Fibroblast of villous mesenchyme (primary cell): ENCODE measurements at places on chromosomes 13 and 19. TPM values are rescaled to one million over a fixed set of nuclear protein-coding genes. Genes with fewer than 3 reads are reported as not detected.

Gene RBM42
- total RNA-seq, result 41.0 and 54.1 TPM in 2 replicates

DNA sequence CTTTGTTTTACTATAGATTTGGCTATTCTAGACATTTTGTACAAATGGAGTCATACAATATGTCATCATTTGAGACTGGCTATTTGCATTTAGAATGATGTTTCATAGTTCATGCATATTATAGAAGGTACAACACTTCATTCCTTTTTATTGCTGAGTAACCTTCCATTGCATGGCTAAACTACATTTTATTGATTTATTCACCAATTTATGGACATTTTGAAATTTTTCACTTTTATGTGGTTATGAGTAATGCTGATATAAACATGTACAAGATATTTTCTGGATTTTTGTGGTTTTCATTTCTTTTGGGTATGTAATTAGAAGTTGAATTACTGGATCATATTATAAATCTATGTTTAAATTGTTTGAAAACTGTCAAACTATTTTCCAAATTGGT, 710.3 kb upstream of the SLITRK5 start:
- no peak for DNase-seq

Gene WDR87
- total RNA-seq, result not detected in 2 replicates

Gene TBXA2R
- 4.3 and 4.8 TPM in 2 replicates for total RNA-seq

Gene C13orf42
- total RNA-seq, result not detected in 2 replicates

GRCh38 chr13:111604097-111604496, 283.7 kb downstream of the TEX29 start:
- no peak for DNase-seq

GRCh38 chr13:36880961-36881360, 39.1 kb downstream of the SMAD9 start:
- DNase-seq, result no peak

GRCh38 chr13:105008604-105009003, 1526.9 kb downstream of the EFNB2 start:
- no peak for DNase-seq

DNA sequence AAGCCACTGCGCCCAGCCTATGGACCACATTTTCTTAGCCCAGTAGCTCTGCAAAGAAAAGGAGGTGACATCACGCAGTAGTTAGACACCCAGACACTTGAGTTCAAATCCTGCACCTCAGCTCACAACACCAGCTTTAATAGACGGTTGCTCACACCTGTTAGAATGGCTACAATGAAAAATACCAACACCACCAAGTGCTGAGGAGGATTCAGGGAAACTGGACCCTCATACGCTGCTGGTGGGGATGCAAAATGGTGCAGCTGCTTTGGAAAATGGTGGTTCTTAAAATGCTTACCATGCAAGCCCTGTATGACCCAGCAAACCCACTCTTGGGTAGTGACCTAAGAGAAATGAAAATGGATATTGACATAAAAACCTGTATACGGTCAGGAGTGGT, 11.7 kb upstream of the DOCK6 start:
- DNase-seq, result no peak

Gene ZSCAN4
- not detected in 2 replicates for total RNA-seq

DNA sequence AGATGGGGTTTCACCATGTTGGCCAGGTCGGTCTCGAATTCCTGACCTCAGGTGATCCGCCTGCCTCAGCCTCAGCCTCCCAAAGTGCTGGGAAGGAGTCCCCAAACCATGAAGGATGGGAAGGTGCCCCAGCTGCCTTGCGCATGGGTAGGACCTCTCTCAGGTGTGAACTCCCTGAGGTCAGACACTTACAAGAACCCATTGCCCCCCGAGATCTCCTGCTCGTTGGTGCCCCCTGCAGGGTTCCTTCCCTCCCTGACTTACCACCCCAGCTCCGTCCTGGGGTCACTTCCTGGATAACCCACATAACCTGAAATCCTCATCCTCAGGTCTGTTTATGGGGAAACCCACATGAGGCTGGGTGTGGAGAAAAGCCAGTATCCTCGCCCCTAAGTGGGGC, 41.7 kb downstream of the UNC13A start:
- no peak for DNase-seq

Gene C19orf18
- total RNA-seq, result under 0.01 and 0.32 TPM in 2 replicates

DNA sequence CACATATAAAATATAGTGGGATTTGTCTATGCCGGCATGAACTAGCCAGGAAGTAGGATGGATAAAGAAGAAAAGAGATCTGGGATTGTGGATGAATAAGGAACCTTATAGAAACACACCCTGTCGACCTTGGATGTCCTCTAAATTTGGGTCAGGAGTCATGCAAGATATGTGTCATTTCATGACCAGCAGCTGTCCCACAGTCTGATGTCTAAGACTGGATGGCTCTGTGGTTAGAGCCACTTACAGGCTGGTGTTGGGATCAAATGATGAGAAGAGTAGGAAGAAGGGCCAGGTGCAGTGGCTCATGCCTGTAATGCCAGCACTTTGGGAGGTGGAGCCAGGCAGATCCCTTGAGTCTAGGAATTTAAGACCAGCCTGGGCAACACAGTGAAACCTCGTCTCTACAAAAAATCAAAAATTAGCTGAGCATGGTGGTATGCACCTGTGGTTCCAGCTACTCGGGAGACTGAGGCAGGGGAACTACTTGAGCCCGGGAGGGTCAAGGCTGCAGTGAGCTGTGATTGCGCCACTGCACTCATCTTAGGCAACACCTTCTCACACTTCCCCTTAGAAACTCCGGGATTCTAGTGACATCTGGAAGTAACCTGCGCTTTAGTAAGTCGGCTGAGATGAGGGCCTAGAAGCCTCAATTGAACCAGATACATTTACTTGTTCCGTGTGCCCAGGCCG, 30.8 kb downstream of the TMED1 start:
- DNase-seq, result no peak

- no peak for DNase-seq
Measured at GRCh38 chr19:28168557-28168956, 1044.4 kb downstream of the UQCRFS1 start.

Gene SLC7A10
- not detected in 2 replicates for total RNA-seq

Gene TMPRSS9
- not detected in 2 replicates for total RNA-seq

GRCh38 chr19:18969931-18970659, 29.1 kb upstream of the HOMER3 start:
- no peak for DNase-seq

DNA sequence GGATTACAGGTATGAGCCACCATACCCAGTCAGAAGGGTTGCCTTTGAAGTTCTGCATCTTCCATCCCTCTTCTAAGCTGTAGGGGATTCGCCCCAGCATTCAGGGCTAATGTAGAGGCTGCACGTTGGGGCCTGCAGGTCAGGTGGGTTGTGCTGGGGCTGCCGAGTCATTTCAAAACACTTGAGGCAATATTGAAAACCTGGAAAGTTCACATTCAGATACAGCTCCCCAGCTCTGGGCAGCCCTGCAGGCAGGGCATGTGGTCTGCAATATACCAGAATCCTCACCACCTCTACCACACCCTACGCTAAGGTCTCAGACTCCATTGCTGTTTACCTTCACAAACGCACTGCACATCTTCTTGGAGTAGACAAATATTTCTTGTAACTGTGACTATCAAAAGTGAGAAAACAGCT, 24.6 kb downstream of the CCNE1 start:
- no peak for DNase-seq

Gene ZNF497
- total RNA-seq, result 0.32 and 0.86 TPM in 2 replicates

DNA sequence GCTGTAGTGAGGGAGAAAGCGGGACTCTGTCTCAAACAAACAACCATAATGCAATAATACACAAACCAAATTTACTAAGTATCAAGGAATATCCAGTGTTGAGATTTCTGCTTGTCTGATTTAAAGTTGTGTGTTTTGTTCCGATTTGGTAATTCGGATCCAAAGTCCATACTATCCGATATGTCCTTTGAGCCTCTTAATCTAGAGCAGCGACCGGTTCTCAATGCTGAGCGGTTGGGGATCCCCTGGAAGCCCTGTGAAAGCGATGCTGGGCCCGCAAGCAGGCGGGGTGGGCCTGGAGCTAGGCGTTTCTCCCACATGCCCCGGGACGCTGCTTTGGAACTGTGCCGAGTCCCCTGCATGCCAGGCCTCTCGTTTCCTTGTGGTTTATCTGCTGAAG, 20.2 kb downstream of the C19orf44 start:
- no peak for DNase-seq

- no peak for DNase-seq
Measured at GRCh38 chr19:34493649-34494044, 12.1 kb downstream of the WTIP start.

- DNase-seq, result no peak
Measured at GRCh38 chr13:29136341-29136740, 316.2 kb downstream of the MTUS2 start.

Gene COMMD6
- 36.4 and 77.3 TPM in 2 replicates for total RNA-seq

Gene ZNF845
- total RNA-seq, result 5.5 and 9.5 TPM in 2 replicates

Gene C13orf46
- total RNA-seq, result under 0.01 TPM in 2 replicates

DNA sequence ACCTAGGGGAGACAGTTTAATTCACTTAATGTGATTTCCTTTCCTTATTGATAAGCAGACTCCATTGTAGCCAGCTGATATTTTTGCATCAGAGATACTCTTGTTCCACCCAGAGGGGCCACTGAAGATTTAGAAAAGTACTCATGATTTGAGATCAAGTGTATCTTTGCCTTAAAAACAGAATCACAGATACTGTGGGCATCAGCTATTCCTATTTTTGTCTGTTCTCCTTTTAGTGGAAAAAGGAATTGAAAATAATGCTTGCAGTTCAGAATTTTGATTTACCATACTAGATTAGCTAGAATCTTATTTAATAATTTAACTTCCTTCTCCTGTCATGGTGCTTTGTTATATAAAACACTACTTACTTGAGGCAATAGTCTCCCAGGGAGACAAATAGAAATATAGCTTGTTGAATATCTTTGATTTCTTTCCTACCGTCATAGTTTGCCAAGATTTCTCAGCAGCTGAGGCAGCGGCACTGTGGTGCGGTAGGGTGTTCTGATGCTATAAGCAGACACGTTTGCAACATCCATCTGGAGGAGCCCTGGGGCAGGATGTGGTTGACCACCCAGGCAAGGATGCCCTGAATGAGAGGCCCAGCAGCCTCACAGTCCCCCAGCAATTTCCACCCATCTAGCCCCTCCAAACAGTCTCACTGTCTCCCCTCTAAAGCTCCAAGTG, 47.0 kb upstream of the RAP2A start:
- DNase-seq, result no peak

DNA sequence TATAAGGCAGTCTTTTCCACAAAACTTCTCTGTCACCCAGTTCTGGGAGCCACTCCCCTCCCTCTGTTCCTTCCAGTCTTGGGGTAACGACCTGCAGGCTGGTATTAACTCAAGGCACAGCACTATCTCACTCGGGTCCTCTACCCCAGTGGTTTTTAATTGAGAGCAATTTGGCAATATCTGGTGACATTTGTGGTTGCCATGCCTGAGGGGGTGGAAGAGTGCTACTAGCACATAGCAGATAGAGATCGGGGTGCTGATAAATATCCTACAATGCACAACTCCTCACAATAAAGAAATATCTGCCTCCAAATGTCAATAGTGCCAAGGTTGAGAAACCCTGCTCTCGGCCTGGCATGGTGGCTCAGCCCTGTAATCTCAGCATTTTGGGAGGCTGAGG, 117.7 kb upstream of the ABCC4 start:
- DNase-seq, result no peak

- DNase-seq, result no peak
Measured at GRCh38 chr19:46660551-46661019, 397 bp downstream of the DACT3 start.

DNA sequence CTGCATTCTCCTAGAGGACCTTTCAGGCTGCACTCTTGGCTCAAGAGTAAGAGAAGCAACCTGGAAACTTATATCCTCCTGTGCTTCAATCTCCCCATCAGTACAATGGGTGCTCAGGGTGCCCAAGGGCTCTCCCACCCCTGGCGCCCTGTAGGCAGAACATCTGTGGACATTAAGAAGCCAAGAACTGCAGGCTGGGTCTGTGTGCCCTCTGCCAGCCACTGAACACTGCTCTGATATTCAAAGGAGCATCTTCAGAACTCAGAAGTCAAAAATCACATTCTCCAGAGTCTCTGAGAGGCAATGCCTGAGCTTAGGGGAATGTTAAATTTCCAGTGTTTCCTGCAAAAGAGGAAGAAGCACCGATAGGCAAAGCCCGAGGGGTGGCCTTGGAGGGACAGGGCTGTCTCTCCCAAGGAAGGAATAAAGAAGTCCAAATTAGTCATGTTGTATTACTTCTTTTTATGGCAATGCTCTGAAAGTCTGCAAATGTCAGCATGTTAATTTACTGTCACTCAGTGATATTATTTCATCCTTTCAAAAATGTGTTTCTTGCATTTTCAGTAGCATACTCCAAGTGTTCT, 88.1 kb downstream of the TSHZ3 start:
- DNase-seq, result no peak

GRCh38 chr13:53100394-53101063, 71.9 kb downstream of the OLFM4 start:
- no peak for DNase-seq

- DNase-seq, result no peak
Measured at GRCh38 chr19:10001899-10002298, 8.4 kb downstream of the COL5A3 start.

Gene MBD3L3
- not detected in 2 replicates for total RNA-seq
